GM18507 (cell line): ENCODE measurements at places on chromosomes 12 and 14.

GRCh38 chr12:124568431-124569374 is 1.3 kb upstream of the NCOR2 start:
- DNase-seq = no peak

DNA sequence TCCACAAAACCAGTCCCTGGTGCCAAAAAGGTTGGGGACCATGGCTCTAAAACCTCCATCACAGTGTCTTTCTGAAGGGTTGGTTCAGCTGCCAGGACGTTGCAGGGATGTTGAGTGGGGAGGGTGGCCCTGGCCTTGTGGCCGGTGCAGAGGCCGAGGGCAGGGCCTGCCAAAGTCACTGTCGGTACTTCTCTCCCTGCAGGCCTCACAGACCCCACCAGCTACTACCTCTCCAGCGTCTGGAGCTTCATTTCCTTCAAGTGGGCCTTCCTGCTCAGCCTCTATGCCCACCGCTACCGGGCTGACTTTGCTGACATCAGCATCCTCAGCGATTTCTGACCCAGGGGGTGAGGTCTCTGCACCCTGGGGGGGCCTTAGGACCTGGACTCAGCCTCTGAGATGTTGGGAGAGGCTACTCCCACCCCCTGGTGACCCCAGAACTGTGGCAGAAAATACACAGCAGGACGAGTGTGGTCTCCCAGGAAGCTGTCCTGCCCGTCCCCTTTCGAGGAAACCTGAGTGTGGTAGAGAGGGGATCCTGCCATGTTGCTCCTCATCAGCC is 7.0 kb downstream of the SLC48A1 start:
- no peak for DNase-seq

DNA sequence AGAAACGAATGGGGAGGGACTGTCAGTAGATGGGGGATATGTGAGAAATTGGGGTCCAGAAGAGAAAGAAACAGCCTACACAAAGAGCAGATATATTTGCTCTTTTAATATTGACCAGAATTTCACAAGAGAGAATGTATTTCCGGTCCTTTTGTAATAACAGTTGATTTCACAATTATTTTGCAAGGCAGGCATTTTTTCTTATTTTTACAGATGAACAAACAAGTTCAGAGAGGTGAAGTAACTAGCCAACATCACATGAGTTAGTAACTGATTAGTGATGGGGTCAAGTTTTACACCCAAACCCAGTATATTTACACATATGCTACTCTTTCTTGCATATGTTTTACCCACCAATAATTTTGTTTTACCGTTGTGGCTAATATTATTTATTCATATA is 188.2 kb downstream of the NAV3 start:
- DNase-seq = no peak

DNA sequence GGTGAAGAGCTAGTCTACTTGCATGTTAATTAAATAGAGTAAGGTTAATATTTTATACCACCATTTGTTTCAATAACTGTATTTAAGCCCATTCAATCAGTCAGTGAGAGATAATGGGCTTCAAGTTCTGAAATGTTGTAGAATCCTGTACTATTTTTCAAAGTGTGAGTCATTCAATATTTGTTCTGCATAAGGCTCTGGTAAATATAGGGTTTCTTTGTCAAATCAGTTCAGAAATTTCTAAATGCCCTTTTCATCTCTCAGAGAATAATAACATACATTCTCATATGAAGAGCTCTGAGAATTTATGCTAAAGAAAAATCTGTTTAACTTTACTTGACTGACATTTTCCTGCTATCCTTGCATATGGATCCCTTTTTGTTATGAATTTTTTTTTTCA is 493.3 kb downstream of the TMTC2 start:
- no peak for DNase-seq

DNA sequence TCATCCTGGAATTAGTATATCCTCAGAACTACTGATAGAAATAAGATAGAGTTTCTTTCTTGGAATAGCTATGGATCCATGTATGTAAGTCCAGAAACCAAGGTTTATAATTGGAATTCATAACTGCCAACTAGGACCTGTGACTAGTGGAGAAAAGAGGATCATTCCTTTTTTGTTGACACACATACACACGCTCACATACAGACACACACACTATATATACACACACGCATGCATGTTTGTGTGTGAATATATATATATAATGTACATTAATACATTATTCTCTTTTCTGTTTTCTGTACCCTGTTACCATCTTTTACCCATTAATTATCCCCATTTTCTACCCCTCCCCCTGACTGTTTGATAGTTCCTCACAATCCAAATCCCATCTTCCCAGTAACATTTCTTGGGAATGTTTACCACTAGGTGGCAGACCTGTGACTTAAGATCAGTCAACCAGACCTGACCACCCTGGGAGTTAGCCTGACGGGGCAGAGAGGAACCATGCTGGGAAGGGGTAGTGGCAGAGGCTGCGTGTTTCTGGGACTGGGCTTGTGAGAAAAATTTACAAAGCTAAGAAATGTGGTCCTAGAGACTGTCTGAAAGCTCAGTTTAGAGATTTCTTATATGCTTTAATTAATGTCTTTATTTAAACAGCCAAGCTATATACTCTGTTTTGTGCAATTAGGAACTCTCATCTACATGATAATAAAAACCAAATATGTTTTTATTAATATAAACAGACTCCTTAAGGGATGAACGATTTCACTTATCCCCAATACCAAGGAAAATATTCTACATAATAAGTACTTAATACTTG is 308.0 kb downstream of the PPFIA2 start:
- no peak for DNase-seq
